ENCODE measurements at places on chromosomes 5 and 9. TPM values are rescaled to one million over a fixed set of nuclear protein-coding genes. Genes with fewer than 3 reads are reported as not detected.
A peak's percentile ranks its signal among the peaks of the same experiment; 100 is the strongest.

DRD1 gene
- total RNA-seq, result 0.06 TPM

GRCh38 chr5:98735806-98736507 is 37.5 kb upstream of the RGMB start:
- no peak for DNase-seq
- no peaks in the 10 kb centered on the region for H3K4me1 ChIP-seq

- no peaks in the 10 kb centered on the region for H3K36me3 ChIP-seq
- H3K4me1 ChIP-seq, result peaks cover 13% of the 10 kb centered on the region
- H3K4me3 ChIP-seq, result no peak overlapping the region
Measured at GRCh38 chr5:154194345-154195329, 4.1 kb downstream of the GALNT10 start.

- DNase-seq, result no peak
- no peaks in the 10 kb centered on the region for H3K27me3 ChIP-seq
- H3K4me3 ChIP-seq, result no peak overlapping the region
- no peaks in the 10 kb centered on the region for H3K36me3 ChIP-seq
Measured at GRCh38 chr5:133744051-133744959, 132.0 kb upstream of the FSTL4 start.

GRCh38 chr9:121075251-121076036 is 689 bp downstream of the CNTRL start:
- peak overlapping the region; percentile 69 for H3K4me3 ChIP-seq
- H3K27ac ChIP-seq, result peak overlapping the region; percentile 67
- H3K27me3 ChIP-seq, result no peaks in the 10 kb centered on the region
- H3K4me1 ChIP-seq, result peaks cover 11% of the 10 kb centered on the region
- no peaks in the 10 kb centered on the region for H3K36me3 ChIP-seq

All from pancreas (tissue), 10 donors.